ENCODE measurements at places on chromosomes 1 and 21.

DNA sequence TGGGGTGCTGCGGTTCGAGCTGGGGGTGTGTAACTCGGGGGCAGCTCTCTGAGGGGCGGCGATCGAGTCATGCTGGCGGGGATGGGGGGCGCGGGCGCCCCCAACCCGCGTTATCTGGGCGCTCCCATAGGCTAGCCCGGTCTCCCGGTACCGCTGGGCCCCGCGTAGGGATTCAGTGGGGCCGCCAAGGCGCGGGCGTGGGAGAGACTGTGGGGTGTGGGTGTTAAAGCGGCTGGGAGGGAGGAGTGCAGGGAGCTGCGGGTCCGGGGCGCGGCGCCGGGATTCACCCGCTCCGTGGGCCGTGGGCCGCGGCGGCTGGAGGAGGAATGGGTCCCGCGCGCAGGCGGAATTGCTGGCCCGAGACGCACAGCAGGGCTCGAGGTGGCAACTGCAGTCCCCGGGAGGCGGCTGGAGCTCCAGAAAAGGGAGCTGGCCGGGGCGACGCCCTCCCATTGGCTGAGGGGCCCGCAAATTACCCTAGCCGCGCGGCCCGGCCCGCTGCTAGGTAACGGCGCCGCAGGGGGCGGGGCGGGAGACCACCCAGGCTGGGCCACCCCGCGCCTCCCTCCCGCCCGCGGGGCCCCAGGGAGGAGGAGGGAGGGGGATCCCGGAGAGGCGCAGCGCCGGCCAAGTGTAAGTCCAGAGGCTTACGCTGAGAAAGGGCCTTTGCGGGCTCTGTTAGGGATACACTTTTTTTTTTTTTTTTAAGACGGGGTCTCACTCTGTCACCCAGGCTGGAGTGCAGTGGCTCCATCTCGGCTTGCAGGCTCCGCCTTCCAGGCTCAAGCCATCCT is at the start of gene PTCH2:
PTCH2 (minus strand) TSS at position 392 of the 794 bp plus-strand sequence; CDS start at position 71, 321 bp downstream.
- peak; percentile 16 for DNase-seq

DNA sequence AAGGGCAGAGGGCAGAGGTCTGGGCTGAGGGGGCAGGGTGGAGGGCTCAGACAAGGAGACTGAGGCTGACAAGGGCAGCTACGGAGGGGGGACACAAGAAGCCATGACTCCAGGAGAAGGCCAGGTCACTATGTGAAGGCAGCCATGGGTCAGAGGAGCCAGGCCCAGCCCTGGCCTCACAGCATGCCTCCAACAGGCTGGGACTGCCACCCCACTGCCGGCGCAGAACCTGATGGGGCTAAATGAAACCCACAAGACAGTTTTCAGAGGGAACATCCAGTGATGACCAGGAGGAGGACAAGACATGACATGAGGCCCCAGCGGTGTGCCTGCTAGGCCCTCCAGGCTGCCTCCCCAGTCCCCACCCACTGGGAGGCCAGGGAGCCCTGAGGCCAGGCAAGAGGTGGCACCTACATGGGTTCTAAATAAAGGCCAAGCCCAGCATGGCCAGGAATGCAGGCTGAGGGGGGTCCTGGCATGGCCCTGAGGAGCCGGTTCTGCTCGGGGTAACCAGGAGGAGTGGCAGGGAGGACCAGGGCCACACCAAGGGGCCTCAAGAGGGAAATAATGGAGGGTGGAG is 27.3 kb upstream of the LSS start:
- DNase-seq, result no peak

DNA sequence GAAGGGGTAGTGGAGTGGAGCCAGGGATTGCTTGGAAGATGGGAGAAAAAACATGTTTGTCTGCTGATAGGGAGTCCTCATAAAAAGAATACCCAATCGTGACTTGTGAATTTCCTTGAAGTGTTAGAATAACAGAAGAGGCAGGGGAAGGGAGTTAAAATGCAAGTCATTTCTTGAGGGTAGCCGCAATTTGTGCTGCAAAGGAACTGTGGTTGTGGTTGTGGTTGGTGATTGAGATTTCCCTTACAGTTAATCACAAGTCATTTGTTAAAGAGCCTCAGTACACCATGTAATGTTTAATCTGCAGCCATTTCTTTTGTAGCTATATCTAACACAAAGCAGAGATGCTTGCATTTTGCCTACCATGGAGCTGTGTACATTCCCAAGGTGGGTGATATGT is 38.5 kb upstream of the EGLN1 start:
- no peak for DNase-seq

DNA sequence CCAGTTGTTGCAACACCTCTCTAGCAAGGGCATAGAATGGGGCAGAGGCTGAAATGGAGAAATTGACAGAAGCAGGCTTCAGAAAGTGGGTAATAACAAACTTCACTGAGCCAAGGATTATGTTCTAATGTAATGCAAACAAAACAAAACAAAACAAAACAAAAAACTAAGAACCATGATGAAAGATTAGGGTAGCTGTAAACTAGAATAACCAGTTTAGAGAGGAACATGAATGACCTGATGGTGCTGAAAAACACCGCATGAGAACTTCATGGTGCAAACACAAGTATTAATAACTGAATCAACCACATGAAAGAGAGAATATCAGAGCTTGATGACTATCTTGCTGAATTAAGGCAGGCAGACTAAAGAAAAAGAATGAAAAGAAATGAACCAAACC is 1707.7 kb downstream of the BRINP3 start:
- DNase-seq, result no peak

GRCh38 chr1:204468206-204468605 is 26.4 kb downstream of the PIK3C2B start:
- no peak for DNase-seq

DNA sequence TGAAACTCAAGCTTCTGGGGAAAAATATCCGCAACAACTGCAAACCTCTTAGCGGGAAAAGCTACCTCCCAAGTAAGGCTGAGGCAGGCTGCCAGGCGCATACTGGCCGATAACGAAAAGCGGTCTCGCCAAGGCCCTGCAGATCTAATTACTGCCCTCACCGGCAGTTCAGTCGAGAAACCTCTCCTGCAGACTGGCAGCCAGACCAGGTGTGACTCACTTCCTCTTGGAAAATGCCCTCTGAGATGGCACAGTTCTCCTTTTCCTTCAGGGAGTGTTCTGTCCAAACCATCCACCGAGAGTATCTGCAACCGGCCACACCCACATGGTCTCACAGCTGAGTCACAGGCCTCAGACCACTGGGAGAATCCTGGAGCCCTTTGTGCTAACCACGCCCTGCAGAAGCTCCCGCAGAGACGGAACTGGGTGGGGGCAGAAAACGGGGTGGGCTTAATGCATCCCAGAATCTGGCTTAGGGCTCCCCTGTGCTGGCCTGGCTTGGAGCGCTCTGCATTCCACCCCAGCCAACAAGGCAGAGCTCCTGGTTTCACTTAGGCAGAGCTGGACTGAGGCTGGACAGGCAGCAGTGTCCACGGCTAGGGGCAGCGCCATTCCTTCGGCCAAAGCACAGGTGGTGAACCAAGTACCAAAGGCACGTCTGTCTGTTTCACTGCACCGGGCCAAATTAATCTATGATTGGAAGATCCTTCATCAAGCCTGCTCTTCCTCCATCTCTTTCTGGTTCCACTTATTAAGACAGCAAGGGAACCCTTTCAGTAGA is 1.2 kb downstream of the S100A10 start:
- peak; percentile 87 for DNase-seq

GRCh38 chr1:153760440-153760839 is 14.8 kb upstream of the SLC27A3 start:
- no peak for DNase-seq

GRCh38 chr1:9835758-9836631 is 12.2 kb upstream of the CLSTN1 start:
- no peak for DNase-seq

DNA sequence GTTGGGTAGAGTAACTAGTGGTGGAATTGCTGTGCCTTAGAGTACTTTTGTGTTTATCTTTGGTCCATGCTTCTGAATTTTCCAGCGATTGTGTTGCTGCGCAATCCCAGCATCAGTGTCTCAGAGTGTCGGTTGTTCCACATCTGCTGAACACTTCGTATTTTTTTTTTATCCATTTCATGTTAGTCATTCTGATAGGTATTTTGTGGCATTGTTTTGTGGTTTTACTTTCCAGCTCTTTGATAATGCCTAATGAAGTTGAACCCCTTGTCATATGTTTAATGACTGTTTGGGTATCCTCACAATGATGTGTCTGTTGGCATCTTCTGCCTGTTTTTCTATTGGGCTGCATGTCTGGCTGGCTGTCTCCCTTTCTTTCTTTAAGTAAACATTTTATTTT is 13.6 kb downstream of the TUFT1 start:
- no peak for DNase-seq

GRCh38 chr1:117928881-117929342 is 509 bp downstream of the GDAP2 start:
- peak; percentile 12 for DNase-seq

DNA sequence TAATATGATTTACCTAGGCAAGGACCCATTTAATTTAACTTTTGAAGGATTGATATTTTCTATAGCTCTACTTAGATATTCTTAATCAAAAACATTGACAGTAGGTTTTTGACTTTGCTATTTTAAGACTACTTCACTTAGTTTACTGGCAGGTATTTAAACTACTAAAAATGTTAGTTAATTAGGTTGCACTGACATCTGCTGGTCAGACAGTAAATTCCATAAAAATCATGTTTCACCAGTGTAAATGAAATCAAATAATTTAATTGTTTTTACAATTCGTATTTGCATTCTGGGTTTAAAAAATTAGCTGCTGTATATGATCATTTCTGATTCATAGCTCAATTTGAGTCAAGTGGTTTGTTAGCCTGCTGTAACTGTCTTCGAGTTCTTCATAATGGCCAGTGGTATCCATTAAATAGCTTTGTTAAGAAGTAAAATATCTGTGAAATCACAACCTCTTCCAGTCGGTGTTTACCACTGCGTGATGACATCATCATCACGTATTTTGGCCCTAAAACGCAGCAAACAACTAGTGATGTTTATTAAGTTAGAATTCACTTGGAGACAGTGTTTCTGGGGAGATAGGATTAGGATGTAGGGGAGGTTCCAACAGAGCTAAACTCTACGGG is 26.2 kb downstream of the EXTL2 start:
- peak; percentile 15 for DNase-seq

GRCh38 chr1:217336724-217337123 is 294.2 kb downstream of the GPATCH2 start:
- no peak for DNase-seq

GRCh38 chr1:93980320-93981273 is 71.4 kb upstream of the GCLM start:
- DNase-seq, result no peak

- no peak for DNase-seq
Measured at GRCh38 chr21:27645285-27645684, 678.4 kb upstream of the ADAMTS5 start.

GRCh38 chr1:227732586-227733308 is 2.4 kb downstream of the JMJD4 start:
- DNase-seq, result no peak

- DNase-seq, result no peak
Measured at GRCh38 chr1:23791516-23792047, 637 bp downstream of the LYPLA2 start.

DNA sequence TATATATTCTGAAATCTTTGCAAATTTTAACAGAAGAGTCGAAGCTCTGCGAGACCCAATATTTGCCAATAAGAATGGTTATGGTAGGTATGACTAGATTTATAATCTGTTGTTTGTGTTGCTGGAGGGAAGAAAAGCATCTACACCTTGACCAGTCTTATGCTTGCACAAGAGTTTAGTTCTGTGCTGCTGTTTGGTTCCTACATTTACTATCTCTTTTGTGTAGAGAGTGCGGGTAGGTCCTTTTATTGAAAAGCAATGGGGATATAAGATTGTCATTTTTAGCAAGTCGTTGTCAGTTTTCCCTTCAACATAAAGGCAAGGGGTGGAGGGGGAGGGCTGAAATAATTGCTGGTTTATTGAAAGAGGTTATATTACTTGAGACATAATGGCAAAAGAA is 396 bp downstream of the ELAVL4 start:
- no peak for DNase-seq

- DNase-seq, result no peak
Measured at GRCh38 chr1:165816826-165817497, 10.5 kb upstream of the UCK2 start.

GRCh38 chr21:15219894-15220293 is 155.1 kb upstream of the NRIP1 start:
- no peak for DNase-seq

GRCh38 chr1:53506355-53507050 is 47.3 kb downstream of the DMRTB1 start:
- DNase-seq, result no peak

DNA sequence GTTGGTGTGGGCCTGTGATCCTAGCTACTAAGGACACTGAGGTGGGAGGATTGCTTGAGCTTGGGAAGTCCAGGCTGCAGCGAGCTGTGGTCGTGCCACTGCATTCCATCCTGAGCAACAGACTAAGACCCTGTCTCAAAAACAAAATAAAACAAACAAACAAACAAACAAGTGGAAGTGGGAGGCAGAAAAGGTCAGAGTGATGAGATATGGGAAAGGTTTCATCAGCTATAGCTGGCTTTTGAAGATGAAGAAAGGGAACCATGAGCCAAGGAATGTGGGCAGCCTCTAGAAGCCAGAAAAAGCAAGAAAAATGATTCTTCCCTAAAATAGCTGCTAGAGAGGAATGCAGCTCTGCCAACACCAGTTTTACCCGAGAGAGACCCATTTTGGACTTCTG is 10.6 kb upstream of the NUCKS1 start:
- no peak for DNase-seq

- DNase-seq, result no peak
Measured at GRCh38 chr1:61865646-61866220, 123.5 kb downstream of the PATJ start.

DNA sequence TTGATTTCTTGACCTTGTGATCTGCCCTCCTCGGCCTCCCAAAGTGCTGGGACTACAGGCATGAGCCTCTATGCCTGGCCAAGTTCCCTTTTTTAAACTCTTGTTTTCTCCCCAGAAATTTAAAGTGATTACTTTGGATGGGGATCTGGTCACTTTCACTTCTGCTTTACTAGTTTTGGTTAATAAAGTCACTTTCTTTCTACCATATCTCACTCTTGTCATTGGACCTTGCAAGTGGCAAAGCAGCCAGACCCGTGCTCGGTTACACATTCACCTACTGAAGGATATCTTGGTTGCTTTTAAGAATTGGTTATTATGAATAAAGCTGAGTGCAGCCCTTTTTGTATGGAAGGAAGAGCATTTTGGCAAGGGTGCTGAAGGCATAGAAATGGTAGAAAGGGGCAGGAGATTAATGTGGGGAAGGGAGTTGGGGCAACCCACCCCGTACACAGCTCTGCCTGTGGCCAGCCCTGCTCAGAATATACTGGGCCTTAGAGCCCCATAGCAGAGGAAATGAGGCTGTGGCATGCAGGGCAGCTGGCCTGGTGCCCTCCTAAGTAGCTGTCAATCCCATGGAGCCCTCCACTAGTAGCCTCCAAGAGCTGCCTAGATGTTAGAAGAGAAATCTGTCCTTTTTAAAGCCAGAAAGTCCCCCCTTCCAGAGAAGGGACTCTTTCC is 40.7 kb downstream of the CD2 start:
- no peak for DNase-seq

DNA sequence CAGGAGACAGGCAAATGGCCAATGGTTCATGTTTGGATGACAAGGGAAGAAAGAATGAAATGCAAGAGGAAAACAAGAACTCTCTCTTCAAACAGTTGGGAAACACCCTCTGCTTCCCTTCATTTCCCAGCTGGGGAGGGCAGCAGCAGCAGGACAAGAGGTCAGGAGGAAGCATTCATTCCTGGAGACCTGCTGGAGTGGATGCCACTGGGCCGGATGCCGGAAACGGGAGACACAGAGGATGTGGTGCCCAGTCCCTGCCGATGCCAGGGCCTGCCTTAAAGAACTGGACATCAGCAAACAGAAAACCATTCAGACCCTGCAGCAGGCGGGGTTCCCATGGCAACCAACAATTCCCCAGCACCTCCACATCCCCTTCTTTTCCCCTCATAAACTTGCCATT is 102.3 kb upstream of the ZNF648 start:
- DNase-seq, result no peak
